ENCODE measurements at places on chromosomes 7 and 10.

DNA sequence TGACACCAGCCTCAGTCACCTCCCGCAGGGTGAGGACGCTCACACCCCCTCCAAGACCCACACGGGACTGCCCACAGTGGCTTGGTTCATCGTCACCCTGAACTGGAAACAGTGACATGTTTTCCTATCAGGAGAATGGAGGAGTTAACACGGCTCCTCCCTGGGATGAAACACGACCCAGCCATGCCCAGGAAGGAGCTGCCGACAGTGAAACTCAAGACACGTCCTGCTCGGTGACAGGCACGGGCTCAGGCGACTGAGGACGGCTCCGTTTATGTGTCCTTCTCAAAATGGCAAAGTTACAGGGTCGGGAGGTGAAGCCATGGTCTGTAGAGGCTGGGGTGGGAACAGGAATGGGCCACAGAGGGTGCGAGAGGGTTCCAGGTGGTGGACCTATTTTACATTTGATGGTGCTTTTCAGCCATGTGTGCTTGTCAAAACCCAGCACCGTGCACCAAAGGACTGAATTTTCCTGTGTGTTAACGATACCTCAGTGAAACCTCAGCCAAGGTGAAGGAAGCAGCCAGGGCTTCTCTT is 272.4 kb downstream of the ADARB2 start:
- DNase-seq: no peak

DNA sequence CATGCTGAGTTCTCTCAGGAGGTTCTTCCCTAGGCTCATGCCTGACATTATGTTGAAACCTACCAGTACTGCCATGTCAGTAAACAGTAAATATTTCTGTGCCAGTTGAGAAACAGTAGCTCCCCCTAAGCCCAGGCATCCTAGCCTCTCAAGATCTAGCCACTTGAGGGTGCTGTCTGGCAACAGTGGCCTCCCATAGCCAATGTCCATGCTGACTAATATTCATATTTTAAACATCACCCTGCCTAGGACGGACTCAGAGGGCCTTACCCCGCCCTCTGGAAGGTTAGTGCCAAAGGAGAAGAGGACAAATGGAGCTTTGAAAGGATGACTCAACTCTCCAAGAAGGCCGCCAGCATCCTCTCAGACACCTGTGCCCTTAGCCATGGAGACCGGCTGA is 7.7 kb downstream of the ACSM6 start:
- DNase-seq: no peak

DNA sequence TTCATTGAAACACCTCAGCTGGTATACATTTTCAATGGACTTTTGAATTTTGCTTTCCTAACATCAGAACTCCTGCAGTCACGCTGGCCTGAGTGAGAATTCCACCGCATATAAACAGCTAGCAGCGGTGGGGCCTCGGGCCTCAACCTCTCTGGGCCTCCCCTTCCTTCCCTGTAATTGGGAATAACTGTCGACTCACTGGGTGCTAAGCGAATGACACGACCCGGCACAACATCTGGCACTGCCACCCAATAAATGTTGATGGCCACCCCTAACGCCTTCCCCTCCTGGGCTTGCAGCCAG is 670 bp downstream of the RCC1L start:
- DNase-seq: no peak

DNA sequence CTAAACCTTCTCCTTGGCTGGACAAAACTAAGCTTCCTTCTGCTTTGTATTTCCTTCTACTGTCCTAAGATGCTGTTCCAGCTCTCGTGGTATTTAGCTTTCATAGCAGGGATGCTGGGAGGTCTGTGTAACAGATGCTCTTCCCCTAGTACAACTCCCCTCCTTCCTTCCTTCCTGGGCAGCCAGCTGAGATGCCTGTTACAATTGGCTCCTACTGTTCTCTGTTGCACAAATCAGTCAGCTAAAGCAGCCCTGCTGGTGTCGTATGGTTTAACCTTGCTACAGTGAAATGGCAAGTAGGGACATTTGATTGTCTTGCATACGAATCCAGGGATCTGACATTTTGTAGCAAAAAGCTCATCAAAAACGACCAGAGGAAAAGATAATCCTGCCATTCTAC is 143.8 kb downstream of the ARHGAP21 start:
- no peak for DNase-seq

- DNase-seq: no peak
Measured at GRCh38 chr10:24824124-24824523, 100.4 kb upstream of the ARHGAP21 start.

- peak; percentile 20 for DNase-seq
Measured at GRCh38 chr7:24573554-24574338, 494 bp downstream of the PALS2 start.

All from activated CD4-positive, CD25-positive, alpha-beta regulatory T cell (primary cell).